Right renal pelvis (tissue), 4 donors: ENCODE measurements at places on chromosomes 6 and 20.

- no peak for DNase-seq
These were observed 50.6 kb upstream of the IFNGR1 start for GRCh38 chr6:137269803-137270202.

GRCh38 chr20:25038591-25039015 lies 19.3 kb downstream of the ACSS1 start:
- no peak for DNase-seq

DNA sequence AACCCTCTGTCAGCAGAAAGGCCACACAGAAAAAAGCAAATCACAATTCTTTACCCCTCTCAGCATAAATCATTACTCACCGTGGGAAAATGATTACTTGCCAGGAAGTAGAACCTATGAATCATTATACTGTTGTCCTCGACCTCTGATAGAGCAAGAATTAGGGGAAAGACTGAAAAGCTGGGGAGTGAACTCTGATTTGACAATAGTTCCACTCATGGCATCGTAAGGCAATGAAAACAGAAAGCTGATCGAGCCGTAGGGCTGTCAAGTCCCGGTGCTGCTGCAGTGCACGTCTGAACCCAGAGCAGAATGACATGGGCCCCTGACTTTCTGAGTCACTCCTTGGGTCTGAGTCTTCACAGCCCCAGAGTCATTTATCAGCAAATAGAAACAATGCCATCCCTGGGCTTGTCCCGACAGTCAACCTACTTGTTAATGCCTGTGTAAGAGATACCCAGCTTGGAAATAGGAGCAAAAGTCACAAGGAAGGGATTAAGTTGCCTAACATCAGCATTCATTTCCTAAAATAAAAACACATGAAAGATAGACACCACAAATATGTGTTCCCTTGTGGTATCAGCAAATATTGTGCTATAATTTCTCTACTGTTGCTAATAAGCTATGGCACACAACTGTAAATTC lies 224.8 kb upstream of the MARCKS start:
- DNase-seq = no peak

DNA sequence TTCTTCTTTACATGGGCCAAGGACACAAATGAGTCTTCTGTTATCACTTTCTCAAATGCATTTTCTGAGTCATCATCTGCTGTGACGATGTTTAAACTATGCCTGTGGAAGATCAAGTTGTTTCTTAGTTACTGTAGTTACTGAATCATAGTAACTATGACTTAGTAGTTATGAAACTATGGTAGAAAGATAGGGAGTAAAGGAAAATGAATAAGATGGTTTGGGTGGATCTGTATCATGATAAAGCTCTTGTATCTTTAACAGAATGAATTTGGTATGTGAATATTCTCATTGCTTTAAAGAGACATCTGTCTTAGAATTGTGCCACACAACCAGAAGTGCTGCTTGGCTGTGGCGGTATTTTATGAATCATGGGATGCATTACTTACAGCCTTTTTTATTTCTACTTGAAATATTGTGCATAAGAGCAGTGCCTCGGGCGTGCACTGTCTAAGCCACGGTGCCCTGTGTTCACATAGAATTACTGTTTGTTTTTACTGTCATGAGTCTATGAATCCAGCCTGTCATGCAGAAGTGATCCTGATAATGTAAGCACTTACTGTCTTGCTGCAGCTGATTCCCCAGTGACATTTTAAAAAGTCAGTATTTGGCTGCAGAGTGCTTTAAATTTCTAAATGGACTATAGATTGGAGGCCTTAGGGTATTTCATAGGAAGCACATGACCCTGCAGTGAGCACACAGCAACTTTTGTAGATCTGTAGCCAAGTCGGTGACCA lies 215.2 kb downstream of the TMEM242 start:
- no peak for DNase-seq

DNA sequence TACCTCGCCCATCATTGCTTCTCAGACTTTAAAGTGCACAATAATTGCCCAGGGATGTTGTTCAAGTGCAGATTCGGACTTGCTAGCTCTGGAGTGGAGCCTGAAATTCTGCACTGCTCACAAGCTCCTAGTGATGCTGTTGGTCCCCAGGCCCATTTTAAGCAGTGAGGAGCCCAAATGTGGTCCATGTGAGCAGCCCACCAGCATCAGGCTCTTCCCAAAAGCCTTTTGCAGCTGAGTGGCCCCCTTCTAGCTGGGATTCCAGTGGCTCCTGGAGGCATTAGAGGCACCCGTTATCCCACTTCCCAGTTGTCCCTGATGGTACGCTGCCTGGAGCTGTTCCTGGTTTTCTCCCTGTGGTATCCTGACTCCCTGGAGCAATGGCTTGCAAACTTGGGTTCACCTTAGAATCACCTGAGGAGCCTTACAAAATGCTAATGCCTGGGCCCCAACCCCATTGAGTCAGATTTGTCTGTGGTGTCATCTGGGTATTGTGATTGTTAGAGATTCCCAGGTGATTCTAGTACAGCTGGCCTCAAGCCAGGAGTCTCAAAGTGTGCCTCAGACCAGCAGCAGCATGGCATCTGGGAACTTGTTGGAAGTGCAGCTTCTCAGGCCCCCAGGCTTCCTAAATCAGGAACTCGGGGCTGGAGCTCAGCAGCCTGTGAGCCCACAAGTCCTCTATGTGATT lies 186.9 kb upstream of the SLC24A3 start:
- DNase-seq = no peak

DNA sequence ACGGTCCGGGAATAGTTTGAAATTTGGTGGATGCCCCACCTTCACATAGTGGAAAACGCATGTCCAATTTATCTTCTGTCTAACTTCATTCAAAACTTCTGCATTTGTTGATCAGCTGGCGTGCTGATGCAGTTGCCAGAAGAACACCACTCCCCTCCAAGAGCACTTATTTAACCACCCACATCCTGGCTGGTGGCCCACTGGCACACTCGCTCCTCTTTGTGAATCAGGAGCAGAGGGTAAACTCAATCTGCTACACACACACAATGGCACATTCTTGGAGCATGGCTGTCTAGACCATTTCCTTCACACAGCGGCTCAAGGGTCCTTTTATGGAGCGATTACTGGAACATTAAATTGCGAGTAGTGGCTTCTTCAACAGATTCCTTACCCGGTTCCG lies 55.1 kb upstream of the CEP162 start:
- DNase-seq = no peak

- DNase-seq = no peak
These were observed 14.8 kb downstream of the DDX43 start for GRCh38 chr6:73409395-73409794.

GRCh38 chr6:35796236-35796635 lies 887 bp downstream of the CLPS start:
- no peak for DNase-seq

DNA sequence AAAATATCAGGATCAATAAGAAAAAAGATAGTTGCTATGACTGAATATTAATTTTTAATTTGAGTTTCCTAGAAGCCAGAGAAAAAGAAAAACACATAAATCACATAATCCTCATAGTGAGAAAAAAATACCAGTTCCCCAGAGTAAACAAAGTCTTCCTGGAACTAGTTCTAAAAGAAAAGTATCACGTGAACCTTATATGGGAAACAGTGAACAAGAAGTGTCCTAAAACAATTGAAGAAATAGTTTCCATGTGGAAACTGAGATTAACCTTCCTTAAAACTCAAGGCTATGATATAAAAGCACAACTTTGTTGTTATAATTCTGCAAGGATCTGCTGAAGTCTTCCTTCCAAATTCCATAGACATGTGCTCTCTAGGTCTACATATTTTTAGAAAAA lies 50.6 kb downstream of the RCAN2 start:
- no peak for DNase-seq

GRCh38 chr6:112920994-112921393 lies 573.9 kb downstream of the RFPL4B start:
- no peak for DNase-seq

GRCh38 chr20:8330319-8330784 lies 198.3 kb downstream of the PLCB1 start:
- DNase-seq = no peak

- DNase-seq = no peak
These were observed 15.7 kb upstream of the AFDN start for GRCh38 chr6:167811040-167811439.

- peak; percentile 35 for DNase-seq
These were observed 271.4 kb downstream of the EYA4 start for GRCh38 chr6:133512410-133513016.

DNA sequence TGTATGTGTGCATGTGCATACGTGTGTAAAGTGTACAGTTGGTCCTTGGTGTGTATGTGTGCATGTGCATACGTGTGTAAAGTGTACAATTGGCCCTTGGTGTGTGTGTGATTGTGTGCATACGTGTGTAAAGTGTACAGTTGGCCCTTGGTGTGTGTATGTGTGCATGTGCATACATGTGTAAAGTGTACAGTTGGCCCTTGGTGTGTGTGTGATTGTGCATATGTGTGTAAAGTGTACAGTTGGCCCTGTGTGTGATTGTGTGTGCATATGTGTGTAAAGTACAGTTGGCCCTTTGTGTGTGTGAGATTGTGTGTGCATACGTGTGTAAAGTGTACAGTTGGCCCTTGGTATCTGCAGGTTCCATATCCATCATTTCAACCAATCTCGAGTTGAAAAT lies 5.1 kb upstream of the LIME1 start:
- DNase-seq = no peak

DNA sequence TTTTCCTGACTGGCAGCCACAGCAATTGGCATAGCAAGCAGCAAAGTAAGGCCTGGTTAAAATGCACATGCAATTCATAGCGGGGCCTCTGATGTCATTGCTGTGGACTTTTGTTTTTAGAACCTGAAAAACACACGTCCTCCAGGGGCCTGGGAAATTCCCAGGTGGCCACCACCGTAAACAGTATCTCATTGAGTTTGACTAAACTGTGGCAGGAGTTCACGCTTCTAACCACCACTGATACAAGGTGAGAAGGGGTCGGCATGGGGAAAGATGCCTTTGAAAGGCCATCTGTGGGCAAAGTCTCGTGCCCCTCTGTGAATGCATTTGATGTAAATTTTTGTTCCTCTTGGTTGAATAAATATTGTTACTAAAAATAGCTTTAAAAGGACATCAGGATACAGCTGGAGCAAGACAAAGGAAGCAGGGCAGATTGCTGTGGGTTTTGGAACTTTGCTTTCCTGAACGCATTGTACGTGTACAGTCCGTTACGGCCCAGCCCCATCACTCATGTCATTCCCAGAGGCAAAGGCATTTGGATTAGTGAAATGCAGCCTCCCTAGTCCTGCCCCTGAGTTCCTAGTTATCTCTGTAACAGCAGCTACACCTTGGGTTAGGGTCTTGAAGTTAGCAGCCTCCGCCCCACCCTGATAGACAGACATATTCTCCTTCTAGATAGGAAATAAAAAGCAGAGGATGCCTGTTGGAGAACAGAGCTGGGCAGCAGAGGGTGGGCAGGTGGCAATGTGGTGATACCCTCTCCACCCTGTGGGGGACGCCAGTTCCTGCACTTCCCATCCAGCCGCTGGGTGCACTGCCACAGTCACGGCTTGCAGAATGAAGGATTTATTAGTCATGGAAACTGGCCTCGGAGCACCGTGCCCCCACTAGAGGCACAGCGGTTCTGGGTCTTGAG lies 80.3 kb downstream of the ZDHHC14 start:
- DNase-seq = no peak

GRCh38 chr6:36827261-36828079 lies 11.8 kb downstream of the CPNE5 start:
- no peak for DNase-seq

DNA sequence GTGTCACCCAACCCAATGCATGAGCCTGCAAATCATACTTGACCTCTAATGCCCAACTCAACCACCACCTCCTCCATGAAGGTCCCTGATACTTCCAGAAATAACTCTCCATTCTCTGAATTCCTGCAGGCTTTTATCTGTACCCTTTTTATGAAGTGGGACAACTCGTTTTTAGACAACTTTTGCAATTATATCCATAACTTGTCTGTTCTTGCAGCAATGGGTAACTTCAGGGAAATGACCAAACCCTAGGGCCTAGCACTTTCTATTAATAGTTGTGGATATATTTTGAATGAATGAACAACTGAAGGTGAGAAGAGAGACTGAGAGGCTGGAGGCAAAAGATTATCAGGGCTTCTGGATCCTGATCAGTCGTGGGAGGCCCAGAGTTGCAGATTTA lies 236.6 kb upstream of the MOCS1 start:
- DNase-seq = no peak

GRCh38 chr6:170290296-170291128 lies at the start of gene DLL1:
DLL1 (minus strand) TSS chr6:170291078; CDS start chr6:170290139, 939 bp downstream.
- DNase-seq = no peak

DNA sequence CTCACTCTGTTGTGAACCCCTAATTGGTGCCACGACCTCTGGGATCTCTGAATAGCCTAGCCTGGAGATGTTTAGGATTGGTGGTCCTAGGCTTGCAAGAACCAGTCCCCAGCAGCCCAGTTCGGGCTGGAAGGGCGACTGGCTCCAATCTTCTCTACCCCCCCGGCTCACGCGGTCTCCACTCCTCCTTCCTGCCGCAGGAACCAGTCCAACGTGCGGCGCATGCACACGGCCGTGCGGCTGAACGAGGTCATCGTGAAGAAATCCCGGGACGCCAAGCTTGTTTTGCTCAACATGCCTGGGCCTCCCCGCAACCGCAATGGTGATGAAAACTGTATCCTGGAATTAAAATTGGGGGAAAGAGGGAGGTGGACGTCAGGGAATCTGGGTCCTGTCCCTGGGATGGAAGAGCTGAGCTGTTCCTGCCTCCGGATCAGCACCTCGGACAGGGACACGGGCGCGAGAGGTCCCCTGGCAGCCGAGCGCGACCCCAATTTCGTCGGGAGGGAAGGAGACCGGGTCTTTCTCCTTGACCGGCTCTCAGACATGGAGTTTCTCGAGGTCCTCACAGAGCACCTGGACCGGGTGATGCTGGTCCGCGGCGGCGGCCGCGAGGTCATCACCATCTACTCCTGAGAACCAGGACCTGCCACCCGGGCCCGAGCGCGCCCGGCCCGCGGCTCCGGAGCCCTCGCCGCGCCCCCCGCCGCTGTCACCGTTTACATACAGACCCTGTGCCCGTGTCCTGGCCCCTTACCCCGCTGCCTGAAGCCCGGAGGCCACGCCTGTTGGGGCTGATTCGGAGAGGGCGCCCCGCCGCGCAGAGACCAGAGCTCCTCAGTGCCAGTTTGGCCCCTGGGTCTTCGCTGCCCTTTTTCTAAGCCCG lies 28.2 kb downstream of the SLC12A5 start:
- DNase-seq = peak; percentile 41

GRCh38 chr6:29647927-29648642 lies 8.8 kb upstream of the MOG start:
- DNase-seq = no peak

- no peak for DNase-seq
These were observed 77.6 kb downstream of the HIVEP2 start for GRCh38 chr6:142867355-142867801.

- DNase-seq = no peak
These were observed 29.0 kb upstream of the TCP11 start for GRCh38 chr6:35170166-35170565.

- DNase-seq = no peak
These were observed 110.3 kb downstream of the SLC35F1 start for GRCh38 chr6:118017301-118017848.

- peak; percentile 25 for DNase-seq
These were observed 42.6 kb upstream of the SCML4 start for GRCh38 chr6:107866606-107867301.

GRCh38 chr6:85283436-85283835 lies 166.4 kb upstream of the NT5E start:
- DNase-seq = no peak

GRCh38 chr6:32779036-32779435 lies 15.7 kb upstream of the HLA-DQB2 start:
- DNase-seq = no peak
